ENCODE measurements at places on chromosomes 13 and 19.
A peak's percentile ranks its signal among the peaks of the same experiment; 100 is the strongest.

DNA sequence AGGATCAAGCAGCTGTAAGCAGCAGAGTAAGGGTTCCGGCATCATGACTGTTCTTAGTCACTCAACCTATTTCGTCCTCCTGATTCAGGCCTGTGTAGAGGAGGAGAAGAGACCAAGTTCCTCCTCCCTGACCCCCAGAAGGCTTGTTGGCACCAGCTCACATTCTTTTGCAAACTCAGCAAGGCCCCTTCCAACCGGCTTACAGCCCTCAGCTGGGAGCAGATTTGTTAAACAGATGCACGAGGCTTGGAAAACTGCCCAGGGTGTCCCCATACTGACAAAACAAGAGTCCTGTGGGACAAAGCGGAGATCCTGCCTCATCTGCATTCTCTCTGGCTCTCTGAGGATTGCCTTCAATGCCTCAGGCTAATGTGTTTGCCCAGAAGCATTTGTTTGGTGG, 113.2 kb upstream of the SOX21 start:
- peak; percentile 59 for DNase-seq

DNA sequence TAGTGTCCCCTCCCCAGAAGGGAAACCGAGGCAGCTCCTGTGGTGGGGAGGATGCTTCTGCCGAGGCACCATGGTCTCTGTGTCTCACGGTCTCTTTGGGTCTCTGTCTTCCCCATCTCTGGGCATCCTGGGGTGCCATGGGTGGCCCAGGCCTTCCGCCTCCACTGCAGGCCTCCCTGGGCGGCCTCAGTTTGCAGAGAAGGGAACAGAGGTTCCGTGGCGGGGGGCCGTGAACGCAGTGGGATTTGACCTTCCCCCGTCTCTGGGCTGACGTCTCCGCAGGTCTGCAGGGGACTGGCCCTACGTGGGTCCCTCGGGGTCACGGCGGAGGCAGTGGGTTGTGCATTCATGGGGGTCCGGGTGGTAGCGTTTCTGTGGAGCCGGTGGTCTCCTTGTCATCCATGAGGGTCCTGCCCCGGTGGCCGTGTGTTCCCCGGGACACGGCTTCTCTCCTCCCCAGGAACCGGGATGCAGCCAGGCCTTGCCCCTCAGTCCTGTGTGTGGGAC, 4.6 kb downstream of the EFNA2 start:
- DNase-seq, result no peak

DNA sequence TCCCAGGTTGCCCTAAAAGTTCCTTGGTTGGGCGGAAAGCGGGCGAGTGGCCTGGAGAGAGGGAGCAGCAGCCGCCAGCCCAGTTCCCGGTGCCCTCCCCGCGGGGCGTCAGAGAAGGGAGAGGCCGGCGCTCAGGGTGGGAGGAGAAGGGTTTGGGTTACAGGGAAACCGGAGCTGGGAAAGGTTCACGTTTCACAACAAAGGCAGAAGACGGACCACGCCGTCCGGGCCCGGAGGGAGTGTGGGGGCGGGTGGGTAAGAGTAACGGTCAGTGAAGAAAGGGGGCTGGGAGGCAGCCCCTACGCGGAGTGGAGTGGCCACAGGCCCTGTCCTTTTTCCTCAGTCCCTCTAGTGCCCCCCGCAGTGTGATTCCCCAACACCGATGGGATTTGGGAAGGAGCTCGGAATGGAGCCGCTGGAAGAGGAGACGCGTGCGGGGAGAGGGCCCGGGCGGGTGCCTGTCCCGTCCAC, 1.6 kb downstream of the SIX5 start:
- peak; percentile 82 for DNase-seq

DNA sequence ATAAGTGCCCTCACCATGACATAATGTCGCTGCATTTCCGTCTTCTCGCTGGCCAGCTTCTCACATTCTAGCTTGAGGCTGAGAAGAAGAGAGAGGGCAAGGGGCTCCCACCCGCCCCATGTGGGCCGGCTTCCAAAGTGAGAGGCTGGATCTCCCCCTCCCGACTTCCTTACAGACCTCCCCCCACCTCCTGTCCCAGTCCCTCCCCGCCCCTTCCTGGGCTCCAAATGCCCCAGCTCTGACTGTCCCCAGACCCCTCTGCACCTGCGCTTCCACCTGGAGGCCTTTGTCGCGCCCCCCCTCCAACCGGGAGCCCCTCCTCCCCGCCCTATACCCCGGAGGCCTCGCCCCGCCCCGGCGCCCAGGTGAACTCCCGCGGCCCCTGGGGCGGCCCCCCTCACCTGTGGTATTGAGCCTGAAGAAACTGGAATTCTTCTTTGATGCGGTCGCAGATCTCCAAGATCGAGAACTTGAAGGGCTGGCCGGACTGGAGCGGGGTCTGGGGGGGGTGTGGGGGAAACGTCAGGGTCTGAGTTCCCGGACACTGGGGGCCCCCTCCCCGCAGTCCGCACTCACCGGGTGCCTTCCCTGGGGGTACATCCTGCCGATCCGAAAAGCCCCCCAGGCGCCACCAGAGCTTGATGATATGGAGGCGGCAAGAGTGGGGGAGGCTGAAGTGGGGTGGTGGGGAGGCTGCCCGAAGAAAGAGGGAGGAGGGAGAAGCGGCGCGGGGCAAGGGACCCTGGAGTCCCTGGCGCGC, 595 bp downstream of the TLE2 start:
- no peak for DNase-seq

- DNase-seq, result no peak
Measured at GRCh38 chr19:49224879-49225278, 67.3 kb downstream of the TRPM4 start.

- no peak for DNase-seq
Measured at GRCh38 chr13:62482351-62482750, 1066.7 kb upstream of the PCDH20 start.

GRCh38 chr13:99058527-99059495, 80.9 kb upstream of the DOCK9 start:
- no peak for DNase-seq

DNA sequence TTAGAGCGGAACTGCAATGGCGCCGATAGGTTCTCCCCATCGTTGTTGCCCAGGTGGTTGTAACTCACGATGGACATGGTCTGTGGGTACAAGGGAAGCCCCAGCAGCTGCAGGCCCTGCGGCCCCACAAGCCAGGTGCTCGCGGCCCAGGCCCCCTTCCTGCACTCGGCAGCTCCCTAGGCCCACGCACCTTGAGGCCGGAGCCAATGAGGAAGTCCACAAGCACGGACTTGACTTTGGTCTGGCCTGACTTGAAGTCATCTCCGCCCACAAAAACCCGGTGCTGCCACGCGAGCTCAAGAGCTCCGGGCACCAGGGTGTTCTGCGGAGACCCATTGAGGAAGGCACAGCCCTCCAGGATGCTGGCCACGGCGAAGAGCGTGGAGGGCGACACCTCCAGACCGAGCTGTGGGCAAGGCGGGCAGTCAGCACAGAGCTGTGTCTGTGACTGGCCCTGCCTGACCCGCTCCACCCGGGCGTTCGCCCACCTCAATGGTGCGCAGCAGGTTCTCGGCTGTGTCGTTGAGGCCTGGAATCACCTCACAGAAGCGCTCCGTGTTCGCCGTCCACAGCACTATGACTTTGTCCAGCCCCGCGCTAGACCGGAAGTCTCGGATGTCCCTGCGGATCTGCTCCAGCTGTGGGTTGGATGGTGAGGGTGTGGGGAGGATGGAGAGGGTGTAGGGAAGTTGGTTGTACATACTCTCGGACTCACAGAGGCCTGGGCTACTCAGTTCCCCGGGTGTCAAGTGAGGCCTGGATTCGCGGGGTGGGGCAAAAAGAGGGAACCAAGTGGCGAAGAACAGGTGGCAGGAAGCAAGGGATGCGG, 1.9 kb downstream of the ISYNA1 start:
- no peak for DNase-seq

DNA sequence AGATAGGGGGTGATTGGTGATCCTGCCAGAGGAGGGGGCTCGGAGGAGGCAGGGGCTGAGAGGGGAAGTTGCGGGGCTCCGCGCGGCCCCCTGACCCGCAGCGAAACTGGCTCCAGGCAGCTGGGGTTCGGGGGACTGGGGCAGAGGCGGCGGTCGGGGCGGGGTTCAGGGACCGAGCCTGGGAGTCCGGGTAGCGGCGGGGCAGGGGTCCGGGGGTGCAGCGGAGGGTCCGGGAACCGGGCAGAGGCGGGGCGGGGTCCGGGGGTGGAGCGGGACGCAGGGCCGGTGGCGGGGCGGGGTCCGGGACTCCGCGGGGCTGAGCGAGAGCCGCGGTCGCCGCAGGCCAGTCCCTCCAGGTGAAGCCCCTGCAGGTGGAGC, 1.2 kb downstream of the MADCAM1 start:
- DNase-seq, result no peak

GRCh38 chr13:77062097-77062496, 35.1 kb upstream of the FBXL3 start:
- DNase-seq, result no peak

DNA sequence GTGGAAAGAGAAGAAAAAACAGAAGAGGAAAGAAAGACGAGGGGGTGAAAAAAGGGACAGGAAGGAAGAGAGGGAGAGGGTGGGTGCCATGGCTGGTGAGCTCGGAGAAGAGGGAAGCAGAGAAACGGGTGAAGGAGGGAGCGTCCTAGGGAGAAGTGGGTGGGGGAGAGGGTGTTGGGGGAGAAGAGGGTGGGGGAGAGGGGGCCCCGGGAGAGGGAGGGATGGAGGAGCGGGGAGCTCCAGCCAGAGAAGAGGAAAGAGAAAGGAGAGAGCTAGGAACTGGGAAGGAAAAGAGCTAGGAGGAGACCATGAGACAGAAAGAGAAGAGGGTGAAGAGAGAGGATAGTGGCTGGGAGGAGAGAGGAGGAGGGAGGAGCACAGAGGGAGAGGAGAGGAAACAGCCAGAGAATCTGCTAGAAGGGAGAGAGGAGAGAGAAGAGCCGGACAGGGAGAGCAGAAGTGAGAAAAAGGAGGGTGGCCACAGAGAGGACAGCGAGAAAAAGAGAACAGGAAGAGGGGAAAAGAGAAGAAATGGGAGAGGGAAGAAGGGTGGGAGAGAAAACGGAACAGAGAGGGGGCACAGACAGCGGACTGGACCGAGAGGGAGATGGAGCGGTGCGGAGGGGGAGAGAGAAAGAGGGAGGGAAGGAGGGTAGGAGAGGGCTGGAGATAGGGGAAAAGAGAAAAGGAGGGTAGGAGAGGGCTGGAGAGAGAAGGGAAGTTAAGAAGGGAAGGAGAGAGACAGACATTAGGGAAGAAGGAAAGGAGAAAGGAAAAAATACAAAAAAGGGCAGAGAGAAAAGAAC, 11.9 kb upstream of the GARIN5A start:
- no peak for DNase-seq

All from skin of body (tissue), 3 donors.